ENCODE measurements at places on chromosomes 16 and 17.

DNA sequence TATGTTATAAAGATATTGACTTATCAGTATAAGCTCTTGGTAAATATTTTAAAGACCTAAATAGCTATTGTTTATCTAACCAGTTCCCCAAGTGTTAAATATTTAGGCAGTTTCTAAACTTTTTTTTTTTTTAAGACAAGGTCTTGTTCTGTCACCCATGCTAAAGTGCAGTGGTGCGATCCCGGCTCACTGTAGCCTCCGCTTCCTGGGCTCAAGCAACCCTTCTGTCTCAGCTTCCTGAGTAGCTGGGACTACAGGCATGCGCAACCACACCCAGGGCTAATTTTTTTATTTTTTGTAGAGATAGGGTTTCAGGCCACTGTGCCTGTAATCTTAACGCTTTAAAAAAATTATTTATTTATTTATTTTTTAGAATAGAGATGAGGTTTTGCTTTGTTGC, 43.5 kb downstream of the SNX29 start:
- no peak for DNase-seq

DNA sequence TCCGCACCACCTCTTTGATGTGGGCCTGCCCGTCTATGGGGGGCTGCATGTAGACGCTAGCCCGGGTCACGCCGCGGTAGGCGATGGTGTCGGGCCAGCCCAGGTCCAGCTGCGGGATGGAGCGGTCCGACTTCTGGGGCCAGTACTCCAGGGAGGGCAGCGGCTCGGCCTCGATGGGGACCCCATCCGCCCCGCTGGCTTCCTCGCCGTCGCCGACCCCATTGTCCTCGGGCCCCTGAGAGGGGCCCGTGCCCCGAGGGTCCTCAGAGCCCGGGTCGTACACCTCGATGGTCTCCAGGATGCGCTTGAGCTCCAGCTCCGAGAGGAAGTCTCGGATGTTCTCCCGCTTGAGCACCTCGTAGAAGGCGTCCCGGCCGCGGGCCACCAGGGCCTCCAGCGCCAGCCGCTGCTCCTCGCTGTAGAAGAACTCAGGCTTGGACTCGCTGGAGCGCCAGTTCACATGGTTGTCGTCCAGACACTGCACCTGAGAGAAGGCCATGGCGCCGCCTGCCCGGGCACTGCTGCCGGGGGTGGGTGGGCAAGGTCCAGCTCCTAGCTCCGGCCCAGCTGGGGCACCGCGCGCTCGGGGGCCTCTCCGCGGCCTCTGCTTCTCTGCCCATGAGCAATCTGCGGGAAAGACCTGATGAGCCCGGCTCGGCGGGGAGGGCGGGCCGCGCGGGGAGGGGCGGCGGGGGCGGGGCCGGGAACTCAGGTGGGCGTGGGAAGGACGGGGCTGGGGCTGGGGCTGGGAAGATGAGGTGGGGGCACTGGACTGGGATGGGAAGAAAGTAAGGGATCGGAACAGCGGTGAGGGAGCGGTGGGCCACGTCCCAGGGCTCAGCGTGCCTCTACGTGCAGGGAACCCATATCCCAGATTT, 782 bp downstream of the FAM83G start:
- DNase-seq: no peak

- no peak for DNase-seq
Measured at GRCh38 chr17:77312786-77313599, 172.2 kb downstream of the SEC14L1 start.

DNA sequence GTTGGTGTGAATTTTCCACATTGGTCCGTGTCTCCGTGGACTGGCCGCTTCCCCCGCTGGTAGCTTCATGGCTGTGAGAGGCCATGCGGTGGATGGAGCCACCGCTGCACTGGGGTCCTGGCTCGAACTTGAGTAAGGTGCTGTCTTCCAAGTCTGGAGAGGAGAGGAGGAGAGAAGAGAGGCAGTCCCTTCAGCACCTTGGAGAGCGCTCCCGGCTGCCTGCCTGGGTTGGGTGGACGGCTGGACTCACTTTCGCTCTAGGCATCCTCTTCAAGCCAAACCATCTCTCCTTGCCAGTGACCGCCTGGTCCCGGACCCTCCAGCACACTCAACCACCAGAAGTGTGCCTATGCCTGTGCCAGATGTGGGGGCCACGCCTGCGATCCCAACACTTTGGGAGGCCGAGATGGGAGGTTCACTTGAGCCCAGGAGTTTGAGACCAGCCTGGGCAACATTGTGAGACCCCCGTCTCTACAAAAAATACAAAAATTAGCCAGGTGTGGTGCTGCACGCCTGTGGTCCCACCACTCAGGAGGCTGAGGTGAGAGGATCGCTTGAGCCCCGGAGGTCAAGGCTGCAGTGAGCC, 6.2 kb downstream of the JPH3 start:
- peak; percentile 20 for DNase-seq

DNA sequence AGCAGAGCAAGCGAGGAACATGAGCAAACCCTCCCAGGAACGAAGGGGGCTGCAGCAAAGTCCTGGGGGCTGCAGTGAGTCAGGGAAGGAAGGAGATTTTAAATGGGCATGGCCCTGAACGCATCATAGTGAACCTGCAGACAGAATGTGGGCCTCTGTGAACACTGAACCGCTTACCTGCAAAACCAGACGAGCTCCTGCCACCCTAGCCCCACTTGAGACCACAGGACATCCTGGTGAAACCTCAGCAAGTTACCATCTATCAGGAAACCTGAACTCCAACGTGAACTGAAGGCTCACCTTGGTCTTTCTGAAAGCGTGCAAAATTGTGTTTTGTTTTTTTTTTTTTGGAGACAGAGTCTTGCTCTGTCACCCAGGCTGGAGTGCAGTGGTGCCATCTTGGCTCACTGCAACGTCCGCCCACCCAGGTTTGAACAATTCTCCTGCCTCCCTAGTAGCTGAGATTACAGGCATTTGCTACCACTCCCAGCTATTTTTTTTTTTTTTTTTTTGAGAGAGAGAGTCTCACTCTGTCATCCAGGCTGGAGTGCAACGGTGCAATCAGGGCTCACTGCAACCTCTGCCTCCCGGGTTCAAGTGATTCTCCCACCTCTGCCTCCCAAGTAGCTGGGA, 30.8 kb downstream of the FANCA start:
- DNase-seq: no peak

DNA sequence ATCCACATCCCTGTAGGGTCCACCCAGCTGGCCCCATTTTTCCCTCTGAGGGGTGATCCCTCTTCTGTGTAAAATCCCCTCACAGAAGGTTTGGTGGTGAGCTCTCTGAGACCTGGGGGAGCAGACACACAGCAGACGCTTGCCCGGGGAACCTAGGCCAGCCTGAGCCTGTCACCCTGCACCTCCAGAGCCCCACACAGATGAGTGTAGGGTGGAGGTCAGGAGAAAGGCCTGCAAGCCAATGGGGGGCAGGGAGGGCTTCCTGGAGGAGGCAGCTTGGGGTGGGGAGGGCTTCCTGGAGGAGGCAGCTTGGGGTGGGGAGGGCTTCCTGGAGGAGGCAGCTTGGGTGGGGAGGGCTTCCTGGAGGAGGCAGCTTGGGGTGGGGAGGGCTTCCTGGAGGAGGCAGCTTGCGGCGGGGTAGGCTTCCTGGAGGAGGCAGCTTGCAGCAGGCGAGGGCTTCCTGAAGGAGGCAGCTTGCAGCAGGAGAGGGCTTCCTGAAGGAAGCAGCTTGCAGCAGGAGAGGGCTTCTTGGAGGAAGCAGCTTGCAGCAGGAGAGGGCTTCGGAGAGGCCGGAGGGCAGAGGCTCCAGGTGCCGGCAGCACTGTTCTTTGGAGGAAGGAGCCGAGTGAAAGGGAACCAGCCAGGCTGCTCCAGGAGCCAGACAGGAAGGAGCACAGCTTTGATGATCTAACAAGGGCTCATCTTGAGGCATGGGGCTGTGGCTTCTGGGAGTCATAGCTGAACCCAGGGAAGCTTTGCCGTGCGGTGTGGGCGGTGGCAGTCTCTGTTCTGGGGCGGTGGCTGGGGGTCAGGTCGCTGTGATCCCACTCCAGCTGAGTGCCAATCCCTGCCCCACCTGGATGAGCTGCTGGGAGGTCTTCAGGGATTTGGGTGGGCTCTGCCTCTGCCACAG, 83.7 kb upstream of the ZNF469 start:
- DNase-seq: peak; percentile 27

DNA sequence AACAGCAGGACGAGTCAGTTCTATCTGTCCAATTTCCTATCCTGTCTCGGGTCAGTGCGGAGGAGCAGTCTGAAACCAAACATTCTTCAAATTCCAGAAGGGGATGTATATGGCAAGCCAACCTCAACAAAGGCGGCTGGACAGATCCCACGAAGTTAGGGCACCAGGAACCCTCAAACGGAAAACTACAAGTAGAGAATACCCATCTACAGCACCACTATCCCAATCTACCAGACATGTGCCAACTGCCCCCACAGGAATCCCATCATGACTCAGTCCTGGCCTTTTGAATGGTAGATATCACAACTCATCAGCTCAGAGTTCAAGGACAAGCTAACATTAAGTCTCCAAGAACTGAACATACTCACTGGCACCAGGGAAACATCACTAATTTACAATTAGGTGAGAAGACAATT, 2.3 kb downstream of the NAT9 start:
- DNase-seq: no peak

DNA sequence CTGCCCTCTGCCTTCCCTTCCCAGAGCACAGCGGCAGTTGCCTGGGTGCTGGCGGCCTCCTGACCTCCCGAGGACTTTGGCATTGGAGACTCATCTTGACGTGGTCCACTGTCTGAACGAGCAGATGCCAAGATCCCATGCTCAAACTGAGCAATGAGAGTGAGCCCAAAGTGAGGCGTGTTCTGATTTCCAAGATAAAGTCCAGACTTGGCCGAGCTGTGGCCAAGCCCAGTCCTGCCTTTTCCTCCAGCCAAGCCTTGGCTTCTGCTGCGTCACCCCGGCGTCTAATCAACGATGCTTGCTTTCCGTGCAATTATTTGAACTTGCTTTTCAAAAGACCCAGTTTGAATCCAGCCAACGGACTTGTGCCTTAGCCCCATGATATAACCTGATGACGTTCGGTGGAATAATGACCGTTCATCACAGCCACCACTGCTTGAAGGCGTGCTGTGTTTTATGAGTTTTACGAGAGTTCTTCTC, 179.2 kb downstream of the IRF8 start:
- DNase-seq: no peak

DNA sequence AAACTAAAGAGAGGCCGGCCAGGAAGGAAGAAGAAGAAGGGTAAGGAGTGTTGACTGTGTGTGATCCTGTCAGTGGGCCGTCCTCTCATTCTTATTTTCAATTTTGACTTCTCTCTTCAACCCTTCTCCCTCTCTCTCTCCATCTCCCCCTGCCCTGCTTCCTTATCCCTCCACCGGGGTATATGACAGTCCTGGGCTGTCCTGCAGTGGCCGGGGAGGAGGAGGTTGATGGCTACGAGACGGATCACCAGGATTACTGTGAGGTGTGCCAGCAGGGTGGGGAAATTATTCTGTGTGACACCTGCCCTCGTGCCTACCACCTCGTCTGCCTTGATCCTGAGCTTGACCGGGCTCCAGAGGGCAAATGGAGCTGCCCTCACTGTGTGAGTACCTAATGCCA, 5.6 kb downstream of the CHD3 start:
- no peak for DNase-seq

DNA sequence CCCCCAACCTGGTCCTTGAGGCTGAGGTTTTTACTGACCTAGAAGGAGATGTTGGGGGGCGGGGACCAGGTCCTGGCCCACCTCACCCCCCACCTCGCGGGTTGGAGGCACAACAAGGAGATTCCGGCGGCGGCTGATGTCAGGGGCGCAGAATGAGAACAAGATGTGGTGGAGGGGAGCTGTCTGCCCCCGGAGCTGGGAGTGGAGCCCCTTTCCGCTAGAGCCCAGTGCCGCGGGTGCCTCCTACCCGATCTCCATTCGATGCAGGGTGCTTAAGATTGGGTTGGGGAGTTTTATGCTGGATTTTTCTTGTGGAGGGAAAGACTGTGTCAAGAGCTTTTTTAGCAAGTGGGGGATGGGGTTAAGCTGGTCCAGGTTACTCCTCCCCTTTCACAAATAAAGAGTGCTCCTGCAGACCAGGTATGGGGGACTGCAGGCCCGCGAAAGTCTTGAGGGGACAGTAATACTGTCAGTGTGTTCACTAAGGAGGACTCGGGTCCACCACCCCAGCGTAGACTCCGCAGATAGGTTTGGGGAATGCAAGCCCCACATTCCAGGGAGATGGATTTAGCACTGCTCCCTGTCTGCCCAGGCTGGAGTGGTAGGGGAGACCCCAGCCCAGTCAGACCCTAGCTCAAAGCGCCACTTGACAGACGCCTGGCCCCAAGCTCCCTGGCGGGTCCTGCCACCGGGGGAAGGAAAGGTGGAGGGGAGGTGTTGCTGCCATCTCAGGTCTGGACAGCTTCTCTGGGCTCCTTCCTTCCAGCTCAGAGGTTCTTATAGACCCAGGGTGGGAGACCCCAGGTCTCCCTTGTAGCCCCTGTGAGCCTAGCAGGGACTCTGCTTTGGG, 2.0 kb downstream of the CACNA1G start:
- DNase-seq: no peak

- DNase-seq: no peak
Measured at GRCh38 chr17:82887255-82888164, 47.7 kb upstream of the ZNF750 start.

- DNase-seq: no peak
Measured at GRCh38 chr17:74821655-74822334, 37.9 kb downstream of the GRIN2C start.

DNA sequence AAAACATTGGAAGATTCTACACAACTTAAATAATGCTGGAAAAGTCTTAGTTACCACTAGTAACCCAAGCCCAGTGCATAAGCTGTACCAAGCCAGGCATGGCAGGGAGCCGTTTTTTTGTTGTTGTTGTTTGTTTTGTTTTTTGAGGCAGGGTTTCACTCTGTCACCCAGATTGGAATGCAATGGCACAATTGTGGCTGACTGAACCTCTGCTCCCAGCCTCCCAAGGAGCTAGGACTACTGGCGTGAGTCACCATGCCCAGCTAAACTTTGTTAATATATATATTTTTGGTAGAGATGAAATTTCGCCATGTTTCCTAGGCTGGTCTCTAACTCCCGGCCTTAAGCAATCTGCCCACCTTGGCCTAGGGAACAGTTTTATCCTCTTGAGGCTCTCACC, 564 bp upstream of the TMIGD1 start:
- no peak for DNase-seq

- no peak for DNase-seq
Measured at GRCh38 chr17:31294231-31294630, 2.8 kb downstream of the OMG start.

GRCh38 chr17:57892820-57893595, 43.2 kb upstream of the MRPS23 start:
- no peak for DNase-seq

- DNase-seq: no peak
Measured at GRCh38 chr17:76840884-76841775, 27.1 kb upstream of the MGAT5B start.

GRCh38 chr16:83744441-83744981, 63.3 kb upstream of the HSBP1 start:
- DNase-seq: no peak

DNA sequence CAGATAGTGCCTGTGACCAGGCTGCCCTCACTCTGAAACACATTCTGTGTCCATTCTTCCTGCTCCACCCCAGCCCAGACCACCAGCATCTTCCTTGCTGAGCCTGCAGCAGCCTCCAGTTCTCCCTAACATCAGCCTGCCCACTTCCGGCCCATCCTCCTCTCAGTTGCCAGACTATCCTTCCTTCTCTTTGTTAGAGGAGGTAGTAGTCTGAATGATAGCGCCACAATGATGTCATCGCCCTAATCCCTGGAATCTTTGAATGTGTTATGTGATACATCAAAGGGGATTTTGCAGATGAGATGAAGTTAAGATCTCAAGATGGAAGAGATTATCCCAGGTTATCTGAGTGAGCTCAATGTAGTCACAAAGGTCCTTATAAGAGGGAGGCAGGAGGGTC, 3.2 kb upstream of the ZDHHC1 start:
- no peak for DNase-seq

Data from CMK (cell line).